Pulmonary artery endothelial cell (primary cell): ENCODE measurements at places on chromosomes 7 and 10. TPM values are rescaled to one million over a fixed set of nuclear protein-coding genes. Genes with fewer than 3 reads are reported as not detected.
A peak's percentile ranks its signal among the peaks of the same experiment; 100 is the strongest.

DNA sequence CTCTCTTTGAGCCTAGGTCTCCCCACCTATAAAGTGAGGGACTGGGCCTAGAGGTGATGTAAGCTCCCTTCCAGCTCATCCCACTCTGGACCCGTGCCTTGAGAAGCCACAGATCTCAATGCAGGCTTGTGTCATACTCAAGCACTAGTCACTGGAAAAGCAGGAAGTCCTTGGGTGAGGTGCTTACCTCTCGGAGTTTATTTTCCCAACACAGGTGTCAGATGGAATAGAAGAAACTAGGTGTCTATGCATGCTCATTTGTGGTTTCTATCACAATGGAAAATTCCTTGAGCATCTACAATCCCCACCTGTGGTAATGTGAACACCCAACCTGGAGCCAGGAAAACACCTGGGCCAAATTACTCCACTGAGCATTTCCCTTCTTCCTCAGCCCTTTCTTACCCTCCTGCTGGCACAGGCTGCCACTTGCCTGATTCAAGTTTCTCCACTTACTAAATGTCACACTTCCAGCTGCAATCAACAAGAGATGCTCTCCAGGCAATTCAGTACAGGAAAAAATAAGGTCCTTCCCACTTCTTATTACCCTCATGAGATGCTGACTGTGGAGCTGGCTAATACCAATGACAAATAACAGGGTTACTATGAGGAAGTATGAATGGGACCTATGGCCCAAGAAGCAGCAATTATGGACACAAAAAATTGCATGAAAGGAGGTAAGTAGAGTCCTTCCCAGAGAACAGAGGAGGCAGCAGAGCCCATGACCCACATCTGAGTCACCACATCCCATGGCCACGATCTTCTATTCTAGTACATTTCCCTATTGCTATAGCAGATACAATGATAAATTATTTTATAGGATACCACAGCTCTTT is 13.1 kb downstream of the LSM5 start:
- DNase-seq: no peak

- no peak for DNase-seq
These were observed 86.0 kb upstream of the PODXL start for GRCh38 chr7:131642429-131642828.

GRCh38 chr10:17122052-17122451 is 7.6 kb downstream of the CUBN start:
- DNase-seq: no peak

DNA sequence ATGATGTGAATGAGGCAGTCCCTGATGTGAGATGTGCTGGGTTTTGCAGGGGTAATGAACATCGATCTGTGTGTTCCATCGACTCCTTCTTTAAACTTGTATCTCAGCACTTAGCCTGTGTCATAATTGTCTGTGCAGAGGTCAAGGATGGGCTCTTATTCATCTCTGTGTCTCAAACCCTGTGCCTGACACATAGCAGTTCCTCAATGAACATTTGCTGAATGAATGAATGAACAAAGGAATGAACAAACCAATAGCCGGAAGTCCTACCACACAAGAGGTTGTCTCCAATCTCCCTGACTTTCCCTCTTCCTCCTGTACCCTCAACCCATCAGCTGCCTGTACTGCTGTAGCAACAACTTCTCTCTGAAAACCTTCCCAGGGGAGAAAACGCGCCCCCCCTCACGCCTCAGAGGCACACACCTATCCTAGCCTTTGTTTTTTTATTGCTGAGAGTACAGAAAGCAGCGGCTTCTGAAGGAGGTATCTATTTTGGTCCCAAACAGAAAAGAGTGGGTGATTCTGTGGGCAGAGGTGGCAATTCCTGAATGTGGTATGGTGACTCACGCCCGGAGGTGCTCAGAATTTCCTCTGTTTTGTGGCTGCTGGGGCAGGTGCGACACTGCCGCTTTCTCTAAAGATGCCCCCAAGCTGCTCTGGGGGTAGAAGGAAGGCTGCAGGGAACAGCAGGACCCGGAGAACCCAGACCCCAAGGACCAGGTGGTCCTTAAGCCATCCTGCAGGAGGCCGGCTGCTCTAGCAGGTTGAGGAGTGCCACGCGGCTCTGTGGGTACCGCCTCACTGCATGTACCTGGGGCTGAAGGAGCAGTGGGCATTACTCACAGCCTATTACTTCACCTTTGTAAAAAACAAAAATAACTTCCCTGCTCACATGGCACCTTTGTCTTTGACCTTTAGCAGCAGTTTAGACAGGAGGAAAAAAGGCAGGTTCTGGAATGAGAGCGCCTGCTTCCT is 9.6 kb downstream of the IL2RA start:
- DNase-seq: no peak

DNA sequence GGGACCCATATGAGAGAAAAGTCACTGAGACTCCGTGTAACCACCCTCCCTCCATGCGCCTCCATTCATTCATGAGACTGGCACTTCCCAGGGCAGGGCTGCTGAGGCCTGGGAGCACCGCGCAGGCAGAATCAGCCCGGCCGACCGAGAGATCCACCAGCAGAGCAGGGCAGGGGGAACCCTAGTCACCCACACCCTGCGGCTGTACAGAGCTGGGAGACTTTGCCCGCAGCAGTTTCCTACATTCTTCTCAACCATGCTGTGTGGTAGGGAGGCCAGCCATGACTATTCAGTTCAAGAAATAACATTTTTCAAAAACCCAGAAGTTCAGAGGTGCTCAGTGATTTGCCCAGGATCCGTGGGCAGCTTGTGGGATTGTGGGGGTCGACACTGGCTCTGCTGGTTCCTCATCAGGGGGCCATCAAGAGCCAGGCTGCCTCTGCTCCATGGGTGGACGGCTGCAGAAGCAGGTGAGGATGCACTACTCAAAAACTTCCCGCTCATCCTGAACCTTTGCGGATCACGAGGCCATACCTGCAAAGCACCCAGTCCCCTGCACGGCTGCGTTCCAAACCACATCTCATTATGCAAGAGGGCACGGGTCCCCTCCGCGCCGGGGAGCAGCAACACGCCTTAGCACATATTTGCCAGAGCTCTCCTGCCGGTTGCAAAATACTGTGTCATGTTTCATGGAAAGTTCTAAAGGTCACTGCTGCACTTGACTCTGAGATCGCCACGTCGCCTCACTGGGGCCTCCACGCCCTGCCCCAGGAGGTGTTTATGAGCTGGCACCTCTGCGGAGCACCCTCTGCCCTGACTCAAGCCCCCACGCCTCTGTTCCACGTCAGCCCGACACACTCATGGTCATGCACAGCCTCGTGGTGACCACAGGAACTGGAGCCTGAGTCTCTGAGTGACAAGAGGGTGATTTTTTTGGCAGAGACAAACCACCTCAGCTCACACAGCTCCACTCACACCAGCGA is 132.0 kb downstream of the PRKAG2 start:
- no peak for DNase-seq

DNA sequence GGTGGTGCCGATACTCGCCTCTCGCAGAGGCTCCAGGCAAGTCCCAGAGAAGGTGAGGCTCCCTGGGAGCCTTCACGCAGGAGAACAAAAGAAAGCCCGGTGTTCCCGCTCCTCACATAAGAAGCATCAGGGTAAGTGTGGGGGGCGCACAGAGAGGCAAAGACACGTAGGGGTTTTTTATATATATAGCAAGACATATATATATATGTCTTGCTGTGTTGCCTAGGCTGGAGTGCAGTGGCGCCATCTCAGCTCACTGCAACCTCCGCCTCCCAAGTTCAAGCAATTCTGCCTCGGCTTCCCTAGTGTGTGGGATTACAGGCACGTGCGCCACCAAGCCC is 61.3 kb downstream of the PDIA4 start:
- no peak for DNase-seq

DNA sequence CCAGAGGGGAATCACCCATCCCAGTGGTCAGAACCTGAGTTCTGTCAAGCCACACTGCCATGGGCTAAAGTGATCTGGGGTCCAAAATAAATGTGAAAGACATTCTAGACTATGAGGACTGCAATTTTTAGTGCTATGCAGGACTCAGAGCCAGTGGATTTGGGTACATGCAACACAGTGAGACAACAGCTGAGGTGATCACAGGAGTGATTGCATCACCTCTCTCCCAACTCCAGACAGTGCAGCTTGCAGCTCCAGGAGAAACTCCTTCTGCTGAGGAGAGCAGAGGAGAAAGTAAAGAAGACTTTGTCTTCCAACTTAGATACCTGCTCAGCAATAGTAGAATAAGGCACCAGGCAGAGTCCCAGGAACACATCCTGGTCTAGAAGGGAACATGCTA is 682.0 kb upstream of the POT1 start:
- no peak for DNase-seq

GRCh38 chr7:66013938-66014337 is 31.9 kb upstream of the GUSB start:
- peak; percentile 45 for DNase-seq

DNA sequence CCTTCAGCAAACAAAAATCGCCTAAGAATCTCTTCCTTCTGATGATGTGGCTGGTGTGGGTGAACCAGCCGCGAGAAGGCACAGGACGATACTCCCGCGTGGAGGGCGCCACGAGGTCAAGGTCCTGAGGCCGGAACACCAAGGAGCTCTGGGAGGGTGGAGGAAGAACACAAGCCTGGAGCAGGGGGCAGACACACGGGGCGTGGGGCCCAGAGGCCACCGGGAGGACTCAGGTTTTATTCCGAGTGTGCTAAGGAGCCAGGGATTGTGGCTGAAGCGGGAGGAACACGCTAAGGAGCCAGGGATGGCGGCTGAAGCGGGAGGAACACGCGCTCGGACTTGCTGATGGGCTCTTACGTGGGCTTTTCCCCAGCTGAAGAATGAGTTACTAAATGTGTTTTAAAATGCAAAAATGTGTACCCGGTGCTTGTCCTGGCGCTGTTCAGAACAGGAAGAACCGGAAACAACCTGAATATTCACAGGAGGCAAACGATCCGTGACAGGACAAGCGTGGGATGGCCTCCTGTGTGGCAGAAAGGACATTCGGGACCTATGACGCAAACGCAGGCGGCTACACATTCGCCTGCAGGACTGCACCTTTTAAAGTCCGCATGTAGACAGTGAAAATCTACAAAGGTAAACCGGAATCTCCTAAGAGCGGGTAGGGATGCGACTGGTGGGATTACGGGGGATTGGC is 64.0 kb downstream of the MAD1L1 start:
- DNase-seq: no peak

GRCh38 chr7:65746398-65746669 is 126.5 kb upstream of the VKORC1L1 start:
- no peak for DNase-seq

GRCh38 chr7:44396931-44397545 is 71.6 kb upstream of the CAMK2B start:
- DNase-seq: no peak

DNA sequence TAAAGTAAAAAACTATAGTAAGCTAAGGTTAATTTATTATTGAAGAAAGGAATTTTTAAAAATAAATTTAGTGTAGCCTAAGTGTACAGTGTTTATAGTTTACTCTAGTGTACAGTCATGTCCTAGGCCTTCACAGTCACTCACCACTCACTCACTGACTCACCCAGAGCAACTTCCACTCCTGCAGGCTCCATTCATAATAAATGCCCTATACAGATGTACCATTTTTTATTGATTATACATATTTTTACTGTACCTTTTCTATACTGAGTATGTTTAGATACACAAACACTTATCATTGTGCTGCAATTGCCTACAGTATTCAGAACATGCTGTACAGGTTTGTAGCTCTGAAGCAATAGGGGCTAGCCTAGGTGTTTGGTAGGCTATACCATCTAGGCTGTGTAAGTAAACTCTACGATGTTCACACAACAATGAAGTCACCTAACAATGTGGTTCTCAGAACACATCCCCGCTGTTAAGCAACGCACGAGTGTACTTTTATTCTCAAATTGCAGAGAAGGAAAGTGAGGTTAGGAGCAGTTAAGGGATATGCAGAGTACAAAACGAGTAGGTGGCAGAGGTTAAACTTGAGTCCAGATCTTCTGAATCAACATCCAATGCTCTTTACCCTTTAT is 38.9 kb upstream of the PLCE1 start:
- DNase-seq: no peak

DNA sequence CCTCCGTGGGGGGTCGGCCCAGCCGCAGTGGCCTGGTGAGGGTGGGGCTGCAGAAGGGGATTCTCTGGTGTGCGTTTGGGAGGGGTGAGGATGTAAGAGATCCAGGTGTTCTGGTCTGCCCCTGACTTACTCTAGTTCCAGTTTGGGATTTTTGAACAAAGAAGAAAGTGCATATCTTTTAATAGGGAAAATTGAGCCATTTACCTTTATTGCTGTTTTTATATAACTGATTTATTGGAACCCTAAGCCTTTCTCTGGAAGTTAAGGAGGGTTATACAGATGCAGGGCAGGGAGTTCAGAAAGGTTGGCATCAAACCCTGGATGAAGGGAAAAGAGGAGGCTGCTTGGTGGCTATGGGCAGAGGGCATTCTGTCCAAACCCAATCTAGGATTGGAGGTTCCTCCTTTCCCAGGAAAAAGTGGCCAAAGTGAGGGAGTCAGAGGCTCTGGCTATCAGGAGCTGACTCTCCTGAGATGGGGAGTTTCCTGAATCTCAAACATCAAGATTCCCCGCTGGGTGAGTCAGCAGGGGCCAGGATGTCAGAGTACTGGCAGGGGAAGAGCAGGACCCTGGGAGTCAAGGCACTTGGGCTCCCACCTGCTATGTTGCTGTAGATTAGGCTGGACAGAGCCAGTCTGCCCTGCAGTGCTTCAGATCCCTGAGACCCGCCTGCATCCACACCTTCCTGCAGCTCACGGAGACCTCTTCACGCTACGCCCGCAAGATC is 67.5 kb downstream of the CLIP2 start:
- no peak for DNase-seq

GRCh38 chr7:47779341-47779771 is 168.9 kb downstream of the PKD1L1 start:
- DNase-seq: no peak

GRCh38 chr10:18664841-18665478 is 5.7 kb downstream of the ARL5B start:
- DNase-seq: no peak

DNA sequence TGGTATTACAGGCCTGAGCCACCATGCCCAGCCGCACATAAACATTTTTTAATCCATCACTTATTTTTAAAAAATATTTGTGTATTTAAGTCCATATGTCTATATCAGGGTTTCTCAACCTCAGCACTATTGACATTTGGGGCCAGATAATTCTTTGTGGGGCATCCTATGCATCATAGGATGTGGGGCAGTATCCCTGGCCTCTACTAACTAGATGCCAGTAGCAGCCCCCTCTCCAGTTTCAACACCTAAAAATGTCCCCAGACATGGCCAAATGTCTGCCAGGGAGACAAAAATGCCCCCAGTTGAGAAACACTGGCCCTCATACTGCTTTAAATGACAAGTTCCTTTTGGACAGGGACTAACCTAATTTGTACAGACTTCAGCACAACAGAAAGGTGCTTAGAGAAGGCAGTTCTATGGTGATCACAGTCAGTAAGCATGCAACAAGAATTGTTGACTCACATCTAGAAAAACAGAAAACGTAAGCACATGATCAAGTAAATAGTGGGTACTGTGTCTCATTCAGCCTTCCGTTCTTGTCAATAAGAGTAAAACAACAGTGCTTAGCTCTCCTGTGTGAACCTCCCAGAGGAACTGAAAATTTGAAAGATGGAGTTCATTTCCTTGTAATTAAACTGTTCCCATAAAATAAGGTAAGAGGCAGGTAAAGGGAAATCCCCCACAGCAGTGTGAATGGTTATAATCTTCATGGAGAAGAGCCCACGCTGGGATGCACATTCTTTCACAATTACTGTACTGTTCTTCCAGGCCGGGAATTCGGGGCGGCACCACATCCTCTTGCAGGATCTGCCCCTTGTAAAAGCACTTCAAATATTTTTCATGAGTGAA is 17.3 kb upstream of the ADRB1 start:
- peak; percentile 49 for DNase-seq

Gene MRLN
- total RNA-seq: not detected in 2 replicates

Gene EVX1
- total RNA-seq: not detected in 2 replicates

Gene KLF14
- total RNA-seq: not detected in 2 replicates
